ENCODE measurements at places on chromosomes 12 and 14.

- DNase-seq = no peak
These were observed 17.3 kb downstream of the TNFAIP2 start for GRCh38 chr14:103140316-103141109.

DNA sequence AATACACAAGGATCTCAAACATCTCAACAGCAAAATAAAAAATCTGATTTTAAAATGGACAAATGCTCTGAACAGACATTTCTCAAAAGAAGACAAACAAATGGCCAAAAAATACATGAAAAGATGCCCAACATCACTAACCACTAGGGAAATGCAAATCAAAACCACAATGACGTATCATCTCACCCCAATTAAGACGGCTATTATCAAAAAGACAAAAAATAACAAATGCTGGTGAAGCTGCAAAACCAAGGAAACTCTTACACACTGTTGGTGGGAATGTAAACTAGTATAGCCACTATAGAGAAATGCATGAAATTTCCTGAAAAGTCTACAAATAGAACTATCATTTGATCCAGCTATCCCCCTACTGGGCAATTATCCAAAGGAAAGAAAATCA is 145.0 kb downstream of the BTG1 start:
- DNase-seq = no peak

- DNase-seq = no peak
These were observed 3.0 kb downstream of the WNT1 start for GRCh38 chr12:48980953-48981756.

- DNase-seq = no peak
These were observed 32.9 kb downstream of the SYNE3 start for GRCh38 chr14:95483309-95484165.

DNA sequence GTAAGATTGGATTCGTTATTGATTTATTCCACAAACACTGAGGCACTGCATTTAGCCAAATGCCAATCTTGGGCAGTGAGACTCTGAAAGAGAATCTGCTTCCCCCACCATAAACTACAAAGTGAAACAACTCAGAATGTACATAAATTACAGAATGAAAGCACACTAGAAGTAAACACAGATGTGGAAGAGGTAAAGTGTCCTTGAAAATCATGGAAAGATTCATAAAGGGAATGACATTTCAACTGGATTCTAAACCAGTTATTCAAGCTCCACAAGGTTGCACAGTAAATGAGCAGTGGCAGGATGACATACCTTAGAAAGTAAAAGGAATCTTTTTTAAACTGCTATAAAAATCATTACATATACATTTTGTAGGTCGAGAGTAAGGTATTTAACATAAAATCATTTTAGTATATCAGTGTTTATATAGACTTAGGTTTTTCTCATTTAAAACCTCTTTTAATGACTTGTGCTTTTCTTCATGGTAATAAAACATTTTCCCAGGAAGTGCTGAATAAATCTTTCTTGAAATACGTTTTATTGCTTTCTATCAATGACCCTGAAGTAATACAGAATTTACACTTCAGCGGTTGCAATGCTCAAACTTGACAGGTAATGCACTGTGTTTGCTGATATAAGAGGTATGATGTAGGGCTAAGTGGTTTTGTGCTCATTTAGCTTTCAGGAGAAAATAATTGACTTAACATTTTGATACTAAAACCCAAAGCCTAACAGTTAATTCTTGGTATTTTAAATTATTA is 270.6 kb downstream of the NAV3 start:
- no peak for DNase-seq

GRCh38 chr12:40874868-40875267 is 182.6 kb downstream of the CNTN1 start:
- DNase-seq = no peak

DNA sequence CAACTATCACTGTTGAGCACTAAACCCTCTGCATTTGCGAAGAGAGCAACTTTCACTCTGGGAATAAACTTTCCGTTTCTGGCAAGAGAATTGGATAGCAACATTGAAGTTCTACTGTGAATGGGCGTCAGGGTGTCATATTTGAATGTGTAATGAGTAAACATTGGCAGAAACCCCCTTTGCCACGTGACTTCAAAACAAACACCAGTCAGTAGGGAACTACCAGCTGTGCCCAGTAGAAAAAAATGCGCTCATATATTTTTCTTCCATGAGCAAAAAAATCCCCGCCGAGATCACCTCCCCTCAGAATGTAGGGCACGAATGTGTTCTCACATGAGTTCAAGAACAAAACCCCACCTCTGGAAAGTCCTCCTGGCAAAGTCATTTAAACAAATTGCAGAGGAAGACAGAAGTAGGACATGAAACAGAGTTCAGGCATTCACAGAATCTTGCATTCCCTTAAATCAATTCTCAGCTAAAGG is 80.6 kb downstream of the BTG1 start:
- no peak for DNase-seq

GRCh38 chr14:95440951-95441350 is 75.5 kb downstream of the SYNE3 start:
- DNase-seq = no peak

DNA sequence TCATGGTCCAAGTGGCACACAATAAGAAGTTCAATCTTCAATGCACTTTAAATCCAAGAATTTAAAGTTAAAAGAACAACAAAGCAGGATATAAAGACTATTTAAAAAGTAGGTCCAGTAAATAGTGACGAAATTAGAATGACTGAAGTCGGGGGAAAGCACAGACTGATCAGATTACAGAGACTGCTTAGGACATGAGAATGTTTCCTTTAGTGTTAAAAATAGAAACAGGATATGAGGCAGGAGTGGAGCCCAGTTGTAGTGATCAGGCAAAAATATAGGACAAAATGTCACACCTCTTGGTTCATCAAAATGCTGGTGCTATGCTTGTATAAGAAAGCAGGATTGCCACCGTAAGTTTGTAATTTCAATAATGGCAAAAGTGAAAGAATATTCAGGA is 52.2 kb upstream of the CD163 start:
- DNase-seq = no peak

DNA sequence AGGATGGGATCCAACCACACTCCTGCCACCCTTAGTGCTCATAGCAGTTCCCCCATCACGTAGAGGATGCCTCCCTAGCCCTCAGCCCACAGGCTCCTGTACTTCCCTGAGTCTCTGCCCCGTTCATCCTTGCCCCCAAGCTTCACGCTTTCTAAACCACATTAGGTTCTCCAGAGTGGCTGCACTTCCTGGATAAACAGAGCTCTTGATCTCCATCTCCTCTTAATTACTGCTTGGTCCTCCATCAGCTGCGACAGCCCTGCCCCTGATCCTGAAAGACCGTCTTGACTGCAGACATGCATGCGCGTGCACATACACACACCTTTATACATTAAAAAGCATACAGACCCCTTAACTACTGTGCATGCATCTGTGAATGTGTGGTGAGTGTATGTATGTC is 530.0 kb downstream of the BCL11B start:
- no peak for DNase-seq

DNA sequence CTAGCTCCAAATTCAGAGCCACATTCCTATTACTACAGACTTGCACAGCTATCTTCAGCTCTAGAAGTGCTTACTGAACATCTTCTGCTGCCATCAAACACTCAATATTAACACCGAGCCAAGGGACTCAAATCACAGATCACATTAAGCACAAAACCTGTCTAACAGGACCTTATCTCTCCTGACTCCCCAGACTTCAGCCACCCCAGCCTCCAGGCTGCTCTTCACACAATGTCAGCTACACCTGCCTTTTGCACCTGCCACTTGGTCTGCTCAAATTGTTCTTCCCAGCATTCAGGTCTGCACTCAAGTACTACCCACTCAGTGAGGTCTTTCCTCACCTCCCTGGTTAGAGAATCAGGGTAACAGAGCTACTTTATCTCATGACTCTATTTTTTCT is 57.1 kb downstream of the GALC start:
- peak; percentile 46 for DNase-seq

DNA sequence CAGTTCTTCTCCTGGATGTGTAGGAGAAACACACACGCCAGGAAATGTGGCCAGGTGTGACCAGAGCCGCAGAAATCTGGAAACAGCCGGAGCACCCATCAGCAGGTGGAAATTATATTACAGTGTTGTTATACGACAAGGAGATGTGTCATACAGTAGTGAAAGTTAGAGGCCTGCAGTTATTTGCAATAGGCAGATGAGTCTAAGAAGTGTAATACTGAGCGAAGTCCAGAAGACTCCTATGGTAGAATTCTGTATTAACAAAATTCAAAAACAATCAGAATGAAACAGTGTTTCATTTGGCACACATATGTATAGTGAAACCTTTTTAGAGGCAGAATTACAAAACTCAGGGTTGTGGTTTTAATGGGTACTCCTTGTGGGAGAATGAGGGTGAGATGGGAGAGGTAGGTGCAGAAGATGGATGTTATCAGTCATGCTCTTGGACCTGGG is 39.3 kb upstream of the AMN start:
- DNase-seq = no peak

- no peak for DNase-seq
These were observed 473.5 kb downstream of the ETNK1 start for GRCh38 chr12:23098517-23098916.

- DNase-seq = no peak
These were observed 126.8 kb upstream of the CPSF6 start for GRCh38 chr12:69112616-69113015.

GRCh38 chr12:45591635-45592034 is 137.9 kb upstream of the ARID2 start:
- DNase-seq = no peak

DNA sequence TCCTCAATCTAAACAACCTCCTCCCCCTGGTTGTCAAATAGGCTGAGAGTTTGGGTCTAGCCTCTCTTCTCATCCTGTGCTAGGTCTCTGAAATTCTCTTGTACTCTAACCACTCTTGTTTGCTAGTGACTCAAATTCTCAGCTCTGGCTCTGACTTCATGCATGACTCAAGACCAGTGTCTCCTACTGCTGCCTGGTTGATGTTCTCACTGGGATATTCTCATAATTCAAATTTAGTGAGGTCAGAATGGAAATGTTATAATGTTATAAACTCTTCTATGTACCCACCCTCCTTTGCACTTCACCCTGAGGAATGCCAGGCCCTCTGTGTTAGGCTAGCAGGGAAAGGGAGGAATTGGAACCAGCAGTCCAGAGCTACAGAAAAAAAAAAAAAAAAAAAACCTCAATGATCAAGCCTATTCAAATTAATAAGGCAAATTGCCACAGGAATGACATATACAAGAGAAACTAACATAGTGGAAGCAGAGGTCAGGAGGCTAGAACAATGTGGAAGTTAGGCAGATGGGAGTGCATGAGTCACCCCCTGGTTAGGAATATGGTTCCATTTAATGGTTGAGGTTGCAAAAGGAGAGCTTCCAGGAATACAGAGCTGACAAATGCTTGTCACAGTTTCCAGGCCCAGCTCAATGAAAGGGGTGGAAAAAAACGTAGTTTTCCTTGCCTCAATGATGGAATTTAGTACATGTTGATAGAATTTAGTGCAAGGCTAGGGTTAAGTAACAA is 459.5 kb downstream of the RMST start:
- DNase-seq = no peak

- no peak for DNase-seq
These were observed 354.2 kb upstream of the ATP2B1 start for GRCh38 chr12:90062799-90063198.

- DNase-seq = no peak
These were observed 20.8 kb downstream of the FAM222A start for GRCh38 chr12:109734219-109735000.

DNA sequence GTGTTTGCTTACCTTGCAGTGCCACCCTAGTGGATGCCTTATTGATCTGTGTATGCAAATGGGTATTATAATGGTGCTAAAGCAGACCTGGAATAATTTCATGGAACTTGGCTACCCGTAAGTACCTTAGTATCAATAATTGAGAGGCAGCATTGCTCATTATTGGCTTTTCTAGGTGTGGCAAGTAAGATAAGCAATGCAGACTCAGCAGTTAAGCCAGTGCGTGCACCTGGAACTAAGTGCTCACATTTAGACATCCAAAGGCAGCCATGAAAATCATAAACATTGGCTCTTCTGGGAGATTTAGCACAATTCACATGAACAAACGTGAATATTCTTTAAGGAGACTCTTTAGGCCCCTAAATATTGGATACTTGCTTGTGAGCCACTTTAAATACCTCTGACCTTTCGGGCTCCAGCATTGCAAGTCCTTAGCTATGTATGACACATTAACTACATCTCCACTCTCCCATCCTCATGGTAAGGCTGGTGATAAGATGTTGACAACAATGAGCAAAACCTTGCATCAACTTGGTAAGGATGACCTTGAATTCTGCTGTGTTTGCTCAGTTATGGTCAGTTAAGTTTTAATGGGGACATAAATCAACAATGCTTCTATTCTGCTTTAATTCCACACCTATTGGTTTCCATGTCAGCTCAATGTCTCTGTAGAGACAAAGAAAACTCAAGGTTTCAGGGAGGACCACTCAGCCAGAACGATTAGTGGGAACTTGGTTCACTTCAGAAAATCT is 112.0 kb downstream of the SLC5A8 start:
- no peak for DNase-seq

- no peak for DNase-seq
These were observed 104.2 kb upstream of the MAP1LC3B2 start for GRCh38 chr12:116454950-116455447.
